ENCODE measurements at places on chromosomes 13 and 19. TPM values are rescaled to one million over a fixed set of nuclear protein-coding genes. Genes with fewer than 3 reads are reported as not detected.

FXYD7 gene
- not detected for total RNA-seq

PDX1 gene
- total RNA-seq = not detected

ADGRE2 gene
- 1.0 TPM for total RNA-seq

MEIOSIN gene
- not detected for total RNA-seq

CEACAM19 gene
- 5.2 TPM for total RNA-seq

PABPC3 gene
- not detected for total RNA-seq

ZNF790 gene
- 15.7 TPM for total RNA-seq

ZNF224 gene
- 33.0 TPM for total RNA-seq

SYT3 gene
- 0.42 TPM for total RNA-seq

RDH8 gene
- total RNA-seq = not detected

ESD gene
- total RNA-seq = 136 TPM

SIGLEC11 gene
- total RNA-seq = 1.1 TPM

ZNF260 gene
- 13.9 TPM for total RNA-seq

BSPH1 gene
- total RNA-seq = not detected
